Activated CD4-positive, alpha-beta T cell treated with anti-CD3 and anti-CD28 coated beads for 24 hours (primary cell): ENCODE measurements at places on chromosomes 3 and 15.
A peak's percentile ranks its signal among the peaks of the same experiment; 100 is the strongest.

DNA sequence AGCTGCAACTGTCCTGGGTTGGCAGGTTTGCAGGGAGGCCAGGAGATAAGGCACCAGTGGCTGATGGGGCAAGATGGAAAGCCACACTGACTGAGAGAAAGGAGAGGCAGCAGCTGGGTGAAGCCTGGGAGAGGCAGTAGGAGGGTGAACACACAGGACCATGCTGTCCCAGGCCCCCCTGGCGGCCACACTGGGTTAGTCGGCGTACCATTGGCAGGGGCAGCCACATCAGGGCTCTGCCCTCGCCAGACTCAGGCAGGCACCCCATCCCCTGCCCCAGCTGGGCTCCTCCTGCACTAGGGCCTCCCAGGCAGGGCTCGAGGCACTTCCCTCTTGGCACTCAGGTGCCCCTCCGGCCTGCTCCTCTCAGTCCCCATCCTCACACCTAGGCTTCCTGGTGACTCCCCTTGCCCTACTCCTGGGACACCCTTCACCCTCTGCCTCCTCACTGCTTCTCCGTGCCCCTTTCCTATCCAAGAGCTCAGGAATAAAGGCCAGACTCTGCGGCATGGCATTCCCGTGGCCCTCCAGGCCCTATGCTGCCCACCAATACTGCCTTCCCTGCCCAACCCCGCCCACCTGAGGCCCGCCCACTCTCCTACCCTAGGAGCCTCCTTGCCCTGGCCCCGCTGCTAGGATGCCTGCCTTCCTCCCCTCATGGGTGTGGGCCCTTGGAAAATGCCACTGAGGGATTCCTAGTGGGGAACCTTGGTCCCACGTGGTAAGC lies 28.7 kb upstream of the DUSP7 start:
- no peak for DNase-seq

- DNase-seq: no peak
Observed at GRCh38 chr3:123385981-123386380, 62.9 kb downstream of the ADCY5 start.

GRCh38 chr3:81024560-81024959 lies 736.9 kb downstream of the GBE1 start:
- no peak for DNase-seq

DNA sequence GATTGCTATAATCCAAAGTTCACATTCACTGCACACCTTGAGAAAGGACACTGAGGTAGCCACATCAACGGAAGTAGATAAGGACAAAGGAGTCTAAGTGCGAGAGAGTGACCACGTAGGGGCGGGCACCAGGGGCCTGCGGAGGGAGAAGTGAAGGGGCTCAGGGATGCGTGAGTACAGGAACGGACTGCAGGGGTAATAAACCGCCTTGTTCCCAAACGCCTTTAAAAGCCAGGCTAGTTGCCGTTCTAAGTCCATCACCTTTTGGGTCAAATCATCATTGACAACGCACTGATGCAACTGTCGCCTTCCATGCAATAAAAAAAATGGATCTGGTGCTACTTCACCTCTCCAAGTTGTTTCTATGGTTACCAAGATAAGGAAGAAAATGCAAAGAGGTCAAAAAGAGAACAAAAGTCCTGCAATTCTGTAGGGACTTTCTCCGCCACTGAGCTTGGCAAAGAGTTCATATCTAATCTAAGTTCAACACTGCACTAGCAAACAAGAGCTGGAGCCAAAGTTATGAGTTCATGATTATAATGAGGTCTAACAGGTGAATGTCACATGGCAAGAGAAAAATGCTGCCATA lies 32.6 kb upstream of the ATP11B start:
- DNase-seq: no peak

- DNase-seq: no peak
Observed at GRCh38 chr3:122247087-122247824, 63.8 kb downstream of the CASR start.

GRCh38 chr3:8663177-8664061 lies 18.8 kb upstream of the SSUH2 start:
- DNase-seq: peak; percentile 10

- DNase-seq: no peak
Observed at GRCh38 chr3:181872887-181873286, 161.2 kb downstream of the SOX2 start.

GRCh38 chr15:68821841-68822381 lies 1.2 kb upstream of the ANP32A start:
- DNase-seq: no peak

GRCh38 chr3:117706037-117706436 lies 996.5 kb downstream of the TUSC7 start:
- DNase-seq: no peak

DNA sequence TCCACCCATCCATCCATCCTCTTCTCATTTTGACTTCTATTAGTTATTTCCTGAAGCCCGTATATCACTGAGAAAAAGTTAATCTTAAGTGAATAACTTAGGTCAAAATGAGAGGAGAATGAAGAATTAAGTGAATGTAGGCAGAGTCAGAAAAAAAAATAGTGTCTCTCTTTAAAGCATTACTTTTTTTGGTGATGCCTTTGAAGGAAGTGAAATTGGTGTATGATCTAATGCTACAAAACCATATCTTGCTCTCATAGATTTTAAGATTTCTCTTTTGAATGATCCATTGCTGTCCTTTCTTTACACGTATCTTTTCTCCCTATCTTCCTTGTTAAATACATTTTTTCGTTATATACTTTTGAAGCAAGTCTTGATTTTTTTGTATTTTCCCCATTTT lies 23.4 kb downstream of the FNDC3B start:
- no peak for DNase-seq

DNA sequence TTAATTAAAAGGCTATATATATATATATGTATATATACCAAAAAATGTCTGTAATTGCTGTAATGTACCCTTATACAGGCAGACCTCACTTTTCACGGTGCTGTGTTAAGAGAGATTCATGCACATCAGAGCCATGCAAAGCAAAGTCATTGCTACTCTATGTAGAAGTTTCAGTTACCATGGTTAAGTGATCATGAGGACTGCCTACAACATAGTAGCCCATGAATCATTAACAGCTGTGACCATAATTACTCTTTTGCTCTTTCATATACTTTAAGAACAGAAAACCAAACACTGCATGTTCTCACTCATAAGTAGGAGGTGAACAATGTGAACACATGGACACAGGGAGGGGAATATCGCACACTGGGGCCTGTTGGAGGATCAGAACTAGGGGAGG lies 225.3 kb upstream of the EPHA3 start:
- no peak for DNase-seq
